Heart right ventricle (tissue), 16 donors: ENCODE measurements at places on chromosomes 6 and 20. TPM values are rescaled to one million over a fixed set of nuclear protein-coding genes. Genes with fewer than 3 reads are reported as not detected.
A peak's percentile ranks its signal among the peaks of the same experiment; 100 is the strongest.

DNA sequence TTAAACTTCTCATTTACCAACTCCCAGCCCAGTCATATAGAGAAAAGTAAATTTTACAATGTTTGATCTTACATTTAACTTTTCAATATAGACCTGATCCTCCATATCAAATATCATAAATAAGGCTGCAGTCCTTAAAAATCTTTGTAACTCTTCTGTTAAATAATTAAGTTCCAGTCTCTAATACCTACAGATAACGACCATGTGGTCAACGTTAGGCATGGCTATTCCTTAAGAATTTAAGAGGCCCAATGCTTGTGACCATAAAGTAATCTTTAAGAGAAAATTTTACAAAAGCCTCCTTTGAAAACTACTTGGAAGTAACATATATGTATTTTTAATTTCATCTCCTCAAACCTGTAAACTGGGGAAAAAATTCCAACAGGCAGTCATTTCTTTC lies 1.6 kb downstream of the FBXO5 start:
- H3K4me1 ChIP-seq: peaks cover 20% of the 10 kb centered on the region
- H3K27ac ChIP-seq: no peak overlapping the region
- no peaks in the 10 kb centered on the region for H3K27me3 ChIP-seq
- no peak overlapping the region for H3K4me3 ChIP-seq
- no peak for DNase-seq

CD93 gene
- 29.6 TPM for total RNA-seq

DNA sequence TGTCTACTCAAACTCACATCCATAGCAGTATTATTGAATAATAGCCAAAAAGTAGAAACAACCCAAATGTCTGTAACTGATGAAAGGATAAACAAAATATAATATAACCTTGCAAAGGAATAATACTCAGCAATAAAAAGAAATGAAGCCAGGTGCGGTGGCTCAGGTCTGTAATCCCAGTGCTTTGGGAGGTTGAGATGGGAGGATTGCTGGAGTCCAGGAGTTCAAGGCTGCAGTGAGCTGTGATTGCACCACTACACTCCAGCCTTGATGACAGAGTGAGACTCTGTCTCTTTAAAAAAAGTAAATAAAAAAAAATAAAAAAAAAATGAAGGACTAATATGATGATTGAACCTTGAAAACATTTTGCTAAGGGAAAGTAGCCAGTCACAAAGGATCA lies 22.1 kb upstream of the KIF16B start:
- DNase-seq: no peak
- no peak overlapping the region for H3K27ac ChIP-seq
- no peaks in the 10 kb centered on the region for H3K4me1 ChIP-seq
- H3K36me3 ChIP-seq: no peaks in the 10 kb centered on the region
- no peaks in the 10 kb centered on the region for H3K27me3 ChIP-seq

GRCh38 chr6:158660333-158660754 lies 10.5 kb downstream of the SYTL3 start:
- peaks cover 1% of the 10 kb centered on the region for H3K4me1 ChIP-seq
- peaks cover 23% of the 10 kb centered on the region for H3K36me3 ChIP-seq
- no peak for DNase-seq
- H3K4me3 ChIP-seq: no peak overlapping the region

MAP7 gene
- total RNA-seq: 2.8 TPM

DNA sequence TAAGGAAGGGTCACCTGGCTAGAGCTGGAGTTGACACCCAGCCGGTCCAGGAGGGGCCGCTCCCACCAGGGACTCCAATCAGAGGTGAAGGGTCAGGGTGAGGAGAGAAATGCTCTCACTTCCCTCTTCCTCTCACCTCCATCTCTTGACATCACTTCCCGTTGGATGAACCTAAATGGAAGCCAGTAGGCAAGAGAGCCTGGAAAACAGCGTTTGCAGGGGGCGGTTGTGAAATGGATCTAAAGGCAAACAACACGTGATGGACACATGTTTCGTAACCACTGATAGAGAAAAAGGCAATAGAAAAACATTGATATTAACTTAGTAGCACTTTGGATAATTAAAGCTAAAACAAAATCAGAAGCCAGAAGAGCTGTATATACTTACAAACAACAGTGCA lies 105.6 kb upstream of the FOXA2 start:
- peak overlapping the region; percentile 30 for H3K27ac ChIP-seq
- H3K27me3 ChIP-seq: peaks cover 5% of the 10 kb centered on the region
- H3K4me3 ChIP-seq: no peak overlapping the region
- DNase-seq: no peak

DNA sequence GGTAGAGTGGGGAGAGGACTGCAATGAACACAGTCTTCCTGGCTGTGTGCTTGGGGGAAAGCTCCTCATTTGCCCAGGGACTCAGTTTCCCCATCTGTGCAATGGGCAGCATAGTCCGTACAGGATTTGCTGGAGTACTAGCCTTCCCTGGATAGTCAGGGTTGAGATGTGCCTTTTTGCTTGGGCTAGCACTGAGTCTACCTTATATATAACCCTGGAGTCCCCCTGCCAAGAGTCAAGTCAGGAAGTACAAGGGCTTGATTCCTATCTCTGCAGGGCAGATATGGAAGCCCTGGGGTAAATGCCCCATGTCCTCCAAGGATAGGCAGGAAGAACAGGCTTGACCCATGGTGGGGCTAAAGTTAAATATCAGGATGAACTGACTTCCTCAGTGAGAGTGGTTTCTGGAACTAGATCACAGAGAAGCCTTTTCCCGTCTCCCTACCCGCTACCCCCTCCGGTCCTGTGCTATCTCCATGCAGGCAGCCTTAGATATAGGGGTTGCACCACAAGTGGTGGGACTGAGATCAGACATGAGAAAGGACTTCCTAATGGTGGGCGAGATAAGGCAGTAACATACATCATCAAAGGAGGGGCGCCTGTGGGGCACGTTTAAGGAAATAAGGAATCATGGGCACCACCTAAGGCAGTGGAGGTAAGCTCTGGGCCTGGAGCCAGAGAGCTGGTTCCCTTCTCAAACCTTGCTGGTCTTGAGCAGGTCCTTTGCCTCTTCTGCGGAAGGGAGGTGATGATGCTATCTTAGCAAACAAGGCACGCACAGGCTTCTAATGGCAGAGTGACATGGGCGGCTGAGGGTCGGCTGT lies 157.9 kb downstream of the MRPL14 start:
- no peak overlapping the region for H3K27ac ChIP-seq
- DNase-seq: no peak
- no peak overlapping the region for H3K4me3 ChIP-seq
- H3K36me3 ChIP-seq: no peaks in the 10 kb centered on the region
- H3K27me3 ChIP-seq: no peaks in the 10 kb centered on the region

DNA sequence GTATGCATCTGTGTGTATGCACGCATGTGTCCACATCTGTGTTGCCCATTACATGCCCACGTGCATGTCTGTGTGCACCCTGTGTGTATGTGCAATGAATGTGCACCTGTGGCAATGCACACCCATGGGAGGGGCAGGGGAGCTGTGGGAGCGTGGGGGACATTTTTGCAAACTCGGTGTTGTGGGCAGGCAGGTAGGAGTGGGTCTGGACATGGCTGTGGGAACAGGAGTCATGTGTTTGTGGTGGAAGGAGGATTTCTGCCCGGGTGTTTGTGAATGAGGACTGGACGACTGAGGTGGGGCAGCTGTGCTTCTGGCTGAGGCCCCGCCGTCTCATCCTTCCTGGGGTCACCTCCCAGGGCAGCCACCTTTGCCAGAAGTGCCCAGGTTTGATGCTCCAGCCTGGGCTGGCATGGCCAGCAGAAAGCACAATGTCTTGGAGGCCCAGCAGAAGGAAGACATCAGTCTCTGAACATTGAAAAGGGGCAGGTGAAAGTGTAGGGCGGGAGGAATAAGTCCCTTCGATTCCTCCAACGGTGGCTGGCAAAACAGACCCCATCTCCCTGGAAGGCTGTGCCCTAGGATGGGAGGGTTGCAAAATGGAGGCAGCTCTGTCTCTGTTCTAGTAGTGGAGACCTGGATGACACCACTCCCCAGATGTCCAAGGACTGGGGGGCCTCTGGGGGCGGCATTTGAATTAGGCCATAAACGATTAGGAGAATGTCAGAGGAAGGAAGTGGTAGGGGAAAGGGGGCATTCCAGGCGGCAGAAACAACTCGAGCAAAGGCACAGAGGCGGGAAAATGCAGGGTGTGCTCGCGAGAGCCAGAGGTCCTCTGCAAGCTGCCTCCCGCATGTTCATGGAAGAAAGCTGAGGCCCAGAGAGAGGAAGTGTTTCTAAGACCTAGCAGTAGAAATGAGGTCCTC lies 19.1 kb upstream of the ARMC12 start:
- no peak for DNase-seq
- H3K27me3 ChIP-seq: no peaks in the 10 kb centered on the region
- no peaks in the 10 kb centered on the region for H3K36me3 ChIP-seq
- no peak overlapping the region for H3K27ac ChIP-seq
- no peak overlapping the region for H3K4me3 ChIP-seq
- peaks cover 37% of the 10 kb centered on the region for H3K4me1 ChIP-seq

DNA sequence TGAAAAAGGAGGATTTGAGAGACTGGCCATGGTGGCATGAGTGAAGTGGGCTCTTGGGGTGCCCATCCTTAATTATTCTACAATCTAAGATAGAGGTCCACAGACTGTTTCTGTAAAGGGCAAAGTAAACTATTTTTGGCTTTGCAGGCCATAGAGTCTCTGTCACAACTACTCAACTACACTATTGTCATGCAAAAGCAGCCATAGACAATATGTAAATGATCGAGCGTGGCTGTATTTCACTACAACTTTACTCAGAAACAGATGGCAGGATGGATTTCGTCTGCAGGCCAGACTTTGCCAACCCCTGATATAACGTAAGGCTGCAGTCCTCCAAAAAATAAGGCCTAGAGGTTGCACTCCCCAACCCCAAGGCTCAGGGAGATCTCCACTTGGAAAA lies 58.2 kb upstream of the NAA20 start:
- no peaks in the 10 kb centered on the region for H3K27me3 ChIP-seq
- H3K4me3 ChIP-seq: no peak overlapping the region
- peaks cover 96% of the 10 kb centered on the region for H3K36me3 ChIP-seq
- no peak for DNase-seq
- no peak overlapping the region for H3K27ac ChIP-seq
- peaks cover 1% of the 10 kb centered on the region for H3K4me1 ChIP-seq

GRCh38 chr6:122066200-122066599 lies 333.3 kb upstream of the HSF2 start:
- H3K4me3 ChIP-seq: no peak overlapping the region
- H3K27me3 ChIP-seq: no peaks in the 10 kb centered on the region
- no peak overlapping the region for H3K27ac ChIP-seq
- no peak for DNase-seq

RSPH4A gene
- 0.24 TPM for total RNA-seq

DNA sequence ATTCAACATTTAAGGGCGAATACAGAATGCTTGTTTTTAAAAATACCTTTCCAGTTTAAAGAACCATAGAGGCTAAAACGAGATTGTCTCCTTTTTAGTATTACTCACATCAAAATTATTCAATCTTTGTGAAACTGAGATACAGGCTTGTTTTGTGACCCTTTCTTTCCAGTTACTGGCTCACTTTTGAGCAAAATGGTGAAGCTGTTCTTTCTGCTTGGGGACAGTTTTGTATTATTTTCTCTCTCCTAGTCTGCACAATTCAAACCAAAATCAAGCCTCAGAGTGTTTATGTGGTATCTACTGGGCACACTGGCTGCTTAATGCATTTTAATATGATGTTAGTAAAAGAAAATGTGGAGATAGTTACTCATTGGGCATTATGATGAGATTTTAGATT lies 36.5 kb downstream of the HIVEP1 start:
- H3K4me1 ChIP-seq: peaks cover 8% of the 10 kb centered on the region
- H3K27me3 ChIP-seq: no peaks in the 10 kb centered on the region
- H3K4me3 ChIP-seq: no peak overlapping the region
- no peak overlapping the region for H3K27ac ChIP-seq

DNA sequence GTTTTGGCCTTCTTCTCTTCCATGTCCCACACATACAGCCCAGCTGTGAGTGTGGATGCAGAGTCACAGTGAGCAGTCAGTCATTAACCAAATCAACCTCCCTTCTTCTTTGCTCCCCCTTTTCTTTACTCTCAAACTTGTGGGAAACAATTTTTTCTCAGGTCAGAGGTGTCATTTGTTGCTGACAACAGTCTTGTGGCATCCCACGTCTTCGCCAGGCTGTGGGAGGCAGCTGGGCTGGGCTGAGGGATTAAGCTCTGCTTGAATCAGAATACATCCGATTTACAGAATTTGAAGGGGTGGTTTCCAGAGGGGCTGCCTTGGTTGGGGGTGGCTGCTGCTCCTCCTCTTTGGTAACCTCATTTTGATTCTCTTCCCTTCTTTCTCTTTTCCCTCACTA lies 40.5 kb downstream of the SCGN start:
- H3K27ac ChIP-seq: no peak overlapping the region
- no peak for DNase-seq
- no peaks in the 10 kb centered on the region for H3K36me3 ChIP-seq
- no peak overlapping the region for H3K4me3 ChIP-seq

DNA sequence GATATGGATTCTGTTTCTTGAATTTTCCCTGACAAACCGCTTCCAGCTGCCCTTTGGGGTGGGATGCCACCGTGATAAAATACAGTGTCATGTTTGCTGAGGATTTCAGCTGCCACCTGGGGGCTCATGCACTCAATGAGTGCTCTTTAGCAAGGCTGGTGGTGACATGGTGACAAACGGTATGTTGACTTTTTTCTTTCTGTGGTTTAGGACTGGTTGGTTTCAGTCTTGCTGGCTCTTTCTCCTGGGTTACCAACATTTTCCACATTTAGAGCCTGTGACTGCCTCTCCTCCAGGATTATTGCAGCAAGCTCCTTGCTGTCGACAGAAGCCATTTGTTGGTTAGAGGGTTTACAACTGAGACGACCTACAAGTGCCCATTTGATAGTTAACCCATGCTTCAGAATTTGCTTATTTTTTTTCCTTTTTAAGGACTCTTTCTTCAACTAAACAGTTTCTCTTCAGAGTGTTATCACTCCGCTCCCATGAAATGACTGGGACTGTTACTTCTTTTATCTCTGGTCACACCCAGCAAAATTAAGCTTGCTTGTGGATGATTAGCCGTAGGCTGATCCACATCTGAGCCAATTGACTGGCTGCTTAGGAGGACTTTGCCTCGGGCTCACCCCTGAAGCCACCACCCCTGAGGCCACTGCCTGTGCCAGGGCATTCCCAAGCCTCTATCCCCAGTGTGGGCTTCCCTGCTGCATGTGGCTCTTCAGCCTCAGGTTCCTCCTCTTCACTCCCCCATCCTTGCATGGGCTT lies 48.4 kb upstream of the CDYL start:
- no peak overlapping the region for H3K4me3 ChIP-seq
- H3K27me3 ChIP-seq: no peaks in the 10 kb centered on the region
- peaks cover 4% of the 10 kb centered on the region for H3K4me1 ChIP-seq

DNA sequence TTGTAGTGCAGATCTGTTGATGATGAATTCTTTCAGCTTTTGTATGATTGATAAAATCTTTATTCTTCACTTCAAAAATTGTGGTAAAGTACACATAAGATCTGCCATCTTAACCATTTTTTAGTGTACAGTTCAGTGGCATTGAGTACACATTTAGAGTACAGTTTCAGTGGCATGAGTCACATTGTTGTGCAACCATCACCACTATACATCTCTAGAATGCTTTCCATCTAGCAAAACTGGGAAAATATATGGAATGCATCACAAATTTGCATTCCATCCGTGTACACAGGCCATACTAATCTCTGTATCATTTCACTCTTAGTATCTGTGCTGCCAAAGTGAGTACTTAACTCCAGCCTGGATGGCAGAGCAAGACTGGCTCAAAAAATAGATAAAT lies 28.7 kb downstream of the SIRPD start:
- no peaks in the 10 kb centered on the region for H3K4me1 ChIP-seq
- H3K4me3 ChIP-seq: no peak overlapping the region
- H3K27ac ChIP-seq: no peak overlapping the region
- no peaks in the 10 kb centered on the region for H3K36me3 ChIP-seq
- DNase-seq: no peak
- H3K27me3 ChIP-seq: peaks cover 5% of the 10 kb centered on the region
